ENCODE measurements at places on chromosomes 3 and 15. TPM values are rescaled to one million over a fixed set of nuclear protein-coding genes. Genes with fewer than 3 reads are reported as not detected.

DNA sequence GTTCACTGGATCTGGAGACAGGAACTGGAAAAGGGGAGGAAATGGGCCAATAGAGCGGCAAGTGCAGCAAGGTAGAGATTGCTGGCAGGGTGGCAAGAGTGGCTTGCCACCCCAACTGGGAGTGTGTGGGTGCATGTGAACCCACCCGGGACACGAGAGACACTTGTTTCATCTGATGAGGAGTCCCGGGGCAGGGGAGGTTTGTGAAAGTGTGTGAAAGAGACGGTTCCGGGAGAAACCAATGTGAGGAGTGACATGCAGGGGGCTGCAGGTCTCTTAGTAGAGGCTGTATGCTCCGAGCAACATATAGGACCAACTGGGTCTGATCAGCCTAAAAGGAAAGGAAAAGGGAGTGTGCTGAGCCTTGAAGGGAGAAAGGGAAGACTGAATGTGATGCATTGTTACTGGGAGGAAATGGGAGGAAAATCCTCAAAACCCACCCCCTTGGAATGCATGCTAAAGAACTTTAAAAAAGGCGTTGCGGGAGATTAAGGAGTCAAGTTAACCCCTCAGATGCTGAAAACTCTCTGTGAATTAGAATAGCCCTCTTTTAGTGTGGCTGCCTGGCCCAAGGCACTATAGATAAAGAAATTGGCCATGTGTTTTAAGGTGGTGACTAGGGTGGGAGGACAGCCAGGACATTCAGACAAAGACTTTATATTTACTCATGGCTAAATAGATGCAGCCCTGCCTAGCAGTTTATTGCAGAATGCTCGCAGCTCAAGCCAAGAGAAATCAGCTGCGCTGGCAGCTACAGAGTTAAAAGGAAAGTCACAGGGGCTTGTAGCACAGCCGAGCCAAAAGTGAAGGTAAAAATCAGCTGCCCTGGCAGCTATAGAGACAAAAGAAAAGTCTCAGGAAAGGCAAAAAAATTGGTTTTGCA lies 9.1 kb upstream of the SLC9C1 start:
- no peak for DNase-seq

DNA sequence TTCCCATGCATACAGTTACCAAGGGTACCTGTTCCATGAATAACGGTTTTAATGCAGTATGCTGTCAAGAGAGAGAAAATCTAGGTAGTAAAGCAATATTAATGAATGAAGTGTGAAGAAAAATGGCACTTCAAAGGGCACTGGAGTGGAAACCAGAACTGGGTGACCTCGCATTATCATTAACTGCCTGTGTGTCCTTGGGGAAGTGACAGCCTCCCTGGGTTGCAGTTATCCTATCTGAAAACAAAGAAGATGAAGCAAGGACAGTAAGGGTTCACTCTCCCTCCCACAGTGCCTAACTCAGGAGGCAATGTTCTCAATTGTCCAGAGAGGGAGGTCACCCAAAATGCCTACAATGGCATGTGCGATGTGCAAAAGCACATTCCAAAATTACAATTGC lies 15.1 kb downstream of the MTHFS start:
- no peak for DNase-seq

GRCh38 chr15:90184786-90185704 lies 16.1 kb upstream of the SEMA4B start:
- peak; percentile 82 for DNase-seq

DNA sequence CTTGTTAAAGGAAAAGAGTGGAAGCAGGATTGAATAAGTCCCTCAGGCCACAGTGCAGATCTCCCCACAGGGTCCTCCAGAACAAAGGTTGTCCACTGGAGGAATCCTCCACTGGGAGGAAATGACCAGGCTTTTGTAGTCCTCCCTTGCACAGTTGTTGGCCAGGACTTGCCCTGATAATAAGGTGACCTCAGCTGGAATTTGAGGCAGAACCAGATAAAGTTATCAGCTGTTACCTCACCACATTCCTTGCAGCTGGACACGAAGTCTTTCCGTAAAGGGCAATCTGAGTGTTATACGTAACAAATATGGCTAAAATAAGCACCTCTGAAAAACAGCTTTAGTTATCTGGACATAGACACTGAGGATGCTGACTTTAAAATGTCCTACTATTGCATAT lies 83.5 kb upstream of the NAALADL2 start:
- DNase-seq, result no peak

- no peak for DNase-seq
Measured at GRCh38 chr3:181952221-181952620, 240.5 kb downstream of the SOX2 start.

DNA sequence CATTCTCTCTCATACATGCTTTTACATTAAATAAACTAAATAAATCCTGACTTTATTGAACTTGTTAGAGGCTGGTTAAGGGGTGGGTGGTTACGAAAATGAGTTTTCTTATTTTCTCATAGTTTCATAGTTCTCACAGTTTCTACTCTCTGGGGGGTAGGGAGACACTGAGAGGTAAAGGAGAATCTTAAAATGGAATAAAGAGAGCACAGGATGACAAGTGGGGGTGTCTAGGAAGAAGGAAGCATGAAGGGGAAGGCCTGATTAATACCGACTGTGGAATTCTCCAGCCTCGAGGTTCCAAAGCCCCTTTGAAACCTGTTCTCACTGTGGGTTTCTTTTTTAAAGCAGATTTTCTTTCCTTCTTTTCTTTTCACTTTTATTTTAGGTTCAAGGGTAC lies 66.4 kb upstream of the TRA2B start:
- no peak for DNase-seq

DNA sequence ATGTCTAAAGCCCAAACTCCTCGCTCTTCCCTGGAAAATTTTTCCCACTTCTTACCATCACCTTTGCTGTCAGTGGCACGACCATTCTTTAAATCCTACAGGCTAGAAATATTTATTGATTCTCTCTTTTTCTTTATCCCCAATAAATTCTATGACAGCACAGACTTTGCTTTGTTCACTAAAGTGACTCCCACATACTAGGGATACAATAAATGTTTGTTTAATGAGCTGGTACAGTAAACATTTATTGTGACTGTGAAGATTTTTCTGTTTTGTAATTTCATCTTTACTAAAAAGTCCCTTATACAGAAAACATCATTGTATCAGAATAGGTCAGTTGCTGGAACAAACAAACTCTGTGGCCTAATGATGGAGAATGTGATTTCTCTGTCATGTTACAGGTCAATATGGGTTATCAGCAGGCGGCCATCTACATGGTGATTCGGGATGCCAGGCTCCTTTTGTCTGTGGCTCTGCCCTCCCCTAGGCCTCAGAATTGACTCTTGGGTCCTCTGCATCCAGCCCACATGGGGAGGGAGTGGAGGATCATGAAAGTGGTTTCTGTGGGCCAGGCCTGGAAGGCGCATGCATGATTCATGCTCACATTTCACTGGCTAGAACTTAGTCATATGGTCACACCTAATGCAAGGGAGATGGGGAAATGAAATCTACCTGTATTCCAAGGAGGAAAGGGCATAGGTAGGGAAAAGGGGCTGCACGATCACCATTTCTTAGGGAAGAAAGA lies 22.7 kb upstream of the KNG1 start:
- DNase-seq, result no peak

The FBXW12 gene
- total RNA-seq, result not detected

The CPN2 gene
- total RNA-seq, result not detected

The HEG1 gene
- total RNA-seq, result 22.4 TPM

The OR5K4 gene
- not detected for total RNA-seq

The NPAP1 gene
- total RNA-seq, result not detected

The PCYT1A gene
- total RNA-seq, result 189 TPM
